ENCODE measurements at places on chromosomes 6 and 20. TPM values are rescaled to one million over a fixed set of nuclear protein-coding genes. Genes with fewer than 3 reads are reported as not detected.
A peak's percentile ranks its signal among the peaks of the same experiment; 100 is the strongest.

DNA sequence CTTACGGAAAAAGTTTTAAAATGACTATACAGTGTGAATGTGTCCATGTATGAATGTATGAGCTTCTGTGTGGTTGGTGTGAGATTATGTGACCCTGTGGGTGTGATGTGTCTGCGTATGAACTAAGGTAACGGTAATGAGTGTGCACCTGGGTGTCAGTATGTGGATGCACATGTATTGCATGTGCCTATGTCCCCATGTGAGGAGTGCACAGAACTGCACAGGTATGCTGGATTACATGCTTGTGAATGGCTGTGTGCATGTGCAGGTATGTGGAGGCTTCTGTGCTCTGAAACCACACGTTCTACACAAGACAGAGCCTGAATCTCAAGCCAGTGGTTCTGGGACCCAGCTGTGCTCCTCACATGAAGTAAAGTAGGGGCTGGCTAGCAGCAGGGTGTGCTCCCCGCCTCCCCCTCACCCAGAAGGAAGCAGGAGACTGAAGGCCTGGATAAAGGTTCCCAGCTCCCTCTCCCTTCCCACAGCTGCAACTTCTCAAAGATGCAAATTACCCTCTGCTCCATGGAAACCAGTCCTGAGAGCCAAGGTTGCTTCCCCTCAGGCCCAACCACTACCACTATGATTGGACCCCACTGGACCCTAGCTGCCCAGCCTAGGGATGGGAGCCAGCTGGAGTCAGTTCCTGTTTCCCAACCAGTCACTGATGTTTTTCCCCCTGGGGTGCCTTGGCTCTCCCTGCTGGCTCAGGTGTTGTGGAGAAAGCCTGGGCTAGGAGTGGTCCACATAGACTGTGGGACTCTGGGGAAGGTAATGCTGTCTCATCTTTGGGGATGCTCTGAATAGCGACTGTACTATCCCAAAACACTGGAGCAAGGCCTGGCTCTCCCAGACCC lies 24.8 kb upstream of the SPDEF start:
- DNase-seq: no peak

- DNase-seq: peak; percentile 35
Observed at GRCh38 chr20:24289737-24290481, 179.5 kb upstream of the SYNDIG1 start.

DNA sequence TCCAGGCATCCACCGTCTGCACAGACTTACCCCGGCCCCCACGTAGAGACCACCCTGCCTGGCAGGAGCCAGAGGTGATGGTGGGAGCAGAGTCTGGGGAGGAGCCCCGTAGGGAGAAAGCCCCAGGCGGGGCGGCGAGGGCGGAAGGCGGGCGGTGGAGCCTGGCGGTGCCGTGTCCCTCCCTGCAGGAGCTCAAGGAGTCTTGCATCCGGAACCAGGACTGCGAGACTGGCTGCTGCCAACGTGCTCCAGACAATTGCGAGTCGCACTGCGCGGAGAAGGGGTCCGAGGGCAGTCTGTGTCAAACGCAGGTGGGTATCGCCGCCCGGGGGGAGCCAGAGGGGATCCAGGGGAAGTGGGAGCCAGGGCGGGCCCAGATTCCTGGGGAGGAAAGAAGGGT lies 6.0 kb downstream of the CLPSL1 start:
- DNase-seq: no peak

GRCh38 chr6:3162565-3163247 lies 5.4 kb upstream of the TUBB2A start:
- peak; percentile 22 for DNase-seq

POPDC3 gene
- total RNA-seq: not detected

DNA sequence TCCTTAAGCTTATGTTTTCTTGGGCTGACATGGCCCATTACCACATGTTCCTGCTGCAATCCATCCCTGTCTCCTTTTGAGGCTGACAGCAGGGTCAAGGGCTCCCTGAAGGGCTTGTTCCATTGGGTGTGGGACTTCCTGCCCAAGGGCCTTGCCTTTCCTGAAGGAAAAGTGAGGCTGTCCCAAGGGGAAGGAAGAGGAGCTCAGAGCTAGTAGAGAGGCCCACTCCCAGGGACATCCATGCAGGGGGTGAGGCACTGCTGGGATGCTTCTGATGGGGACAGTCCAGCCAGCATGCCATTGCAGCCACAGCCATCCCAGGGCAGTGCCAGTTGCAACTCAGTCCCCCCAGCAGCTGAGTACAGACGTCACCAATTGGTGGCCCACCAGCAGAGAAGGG lies 138.4 kb upstream of the FOXA2 start:
- no peak for DNase-seq
